ENCODE measurements at places on chromosomes 1 and 21.

GRCh38 chr1:201731592-201731991, 97.4 kb upstream of the IPO9 start:
- no peak for DNase-seq

GRCh38 chr1:205472737-205473441, 17.0 kb upstream of the BLACAT1 start:
- no peak for DNase-seq

- no peak for DNase-seq
These were observed 400.4 kb upstream of the PLXNA2 start for GRCh38 chr1:208644401-208645160.

DNA sequence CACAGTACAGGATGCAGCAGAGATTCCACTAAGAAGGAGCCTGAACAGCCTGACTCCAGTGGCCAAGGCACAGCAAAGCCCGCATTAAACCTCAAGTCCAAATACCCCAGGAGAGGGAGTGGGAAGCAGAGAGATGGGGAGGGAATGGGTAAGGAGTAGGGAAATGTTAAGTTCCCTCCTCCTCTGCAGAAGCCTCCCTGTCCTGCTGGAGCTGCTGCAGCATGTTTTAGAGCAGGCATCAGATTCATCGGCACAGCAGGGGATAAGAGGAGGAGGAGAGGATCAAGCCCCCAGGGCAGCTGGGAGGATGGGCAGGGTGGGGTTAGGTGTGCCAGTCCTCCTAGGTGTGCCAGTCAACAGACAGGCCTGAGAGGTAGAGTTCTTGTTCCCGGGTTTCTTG, 709.7 kb downstream of the PTPRU start:
- DNase-seq, result no peak

DNA sequence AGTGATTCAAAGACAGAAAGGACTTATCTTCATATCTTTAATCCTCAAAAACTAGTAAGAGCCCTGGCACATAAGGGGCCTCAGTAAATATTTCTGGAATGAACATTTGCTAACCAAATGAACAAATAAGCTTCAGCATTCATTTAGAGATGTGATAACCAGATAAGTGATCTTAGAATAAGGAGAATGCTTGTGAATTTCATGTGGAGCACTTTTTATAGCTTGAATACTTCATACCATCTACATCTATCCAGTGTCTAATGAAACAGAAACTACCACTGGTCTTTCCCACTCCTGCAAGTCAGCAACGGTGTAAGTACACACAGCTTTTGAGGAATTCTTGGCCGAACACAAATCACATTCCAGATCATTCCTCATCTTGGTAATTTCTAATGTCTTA, 38.5 kb downstream of the EDEM3 start:
- DNase-seq, result no peak

DNA sequence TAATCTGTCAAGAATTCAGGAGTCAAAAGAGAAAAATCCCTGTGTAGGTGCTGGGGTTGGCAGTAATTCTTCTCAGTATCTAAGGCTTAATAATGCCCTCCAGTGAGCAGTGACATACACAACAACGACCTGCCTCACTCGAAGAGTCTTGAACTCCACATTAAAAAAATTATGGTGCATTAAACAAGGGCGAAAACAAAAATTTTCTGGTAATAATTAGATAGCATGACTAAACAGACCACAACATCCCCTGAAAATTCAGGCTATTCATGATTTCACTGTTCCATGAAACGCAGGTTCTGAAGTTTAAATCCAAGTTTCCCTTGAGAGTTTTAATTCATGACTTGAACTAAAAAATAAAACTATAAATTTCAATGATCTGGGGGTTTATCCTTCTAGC, 5.1 kb downstream of the SRSF4 start:
- no peak for DNase-seq

- no peak for DNase-seq
These were observed 1.8 kb downstream of the TMED5 start for GRCh38 chr1:93178418-93178817.

- no peak for DNase-seq
These were observed 24.8 kb upstream of the ATP2B4 start for GRCh38 chr1:203601716-203602309.

- DNase-seq, result no peak
These were observed 245.3 kb upstream of the RAB4A start for GRCh38 chr1:229025576-229025975.

- no peak for DNase-seq
These were observed 20.0 kb downstream of the S100A6 start for GRCh38 chr1:153515504-153516394.

GRCh38 chr1:2812939-2813653, 11.6 kb upstream of the TTC34 start:
- DNase-seq, result no peak

GRCh38 chr1:205775717-205776056, 405 bp upstream of the RAB29 start:
- DNase-seq, result no peak

All from NCI-H1105 (cell line).